Hematopoietic multipotent progenitor cell (in vitro differentiated cells): ENCODE measurements at places on chromosomes 5 and 9. TPM values are rescaled to one million over a fixed set of nuclear protein-coding genes. Genes with fewer than 3 reads are reported as not detected.
A peak's percentile ranks its signal among the peaks of the same experiment; 100 is the strongest.

GRCh38 chr5:143192191-143192900 is 211.1 kb downstream of the NR3C1 start:
- DNase-seq, result no peak

DNA sequence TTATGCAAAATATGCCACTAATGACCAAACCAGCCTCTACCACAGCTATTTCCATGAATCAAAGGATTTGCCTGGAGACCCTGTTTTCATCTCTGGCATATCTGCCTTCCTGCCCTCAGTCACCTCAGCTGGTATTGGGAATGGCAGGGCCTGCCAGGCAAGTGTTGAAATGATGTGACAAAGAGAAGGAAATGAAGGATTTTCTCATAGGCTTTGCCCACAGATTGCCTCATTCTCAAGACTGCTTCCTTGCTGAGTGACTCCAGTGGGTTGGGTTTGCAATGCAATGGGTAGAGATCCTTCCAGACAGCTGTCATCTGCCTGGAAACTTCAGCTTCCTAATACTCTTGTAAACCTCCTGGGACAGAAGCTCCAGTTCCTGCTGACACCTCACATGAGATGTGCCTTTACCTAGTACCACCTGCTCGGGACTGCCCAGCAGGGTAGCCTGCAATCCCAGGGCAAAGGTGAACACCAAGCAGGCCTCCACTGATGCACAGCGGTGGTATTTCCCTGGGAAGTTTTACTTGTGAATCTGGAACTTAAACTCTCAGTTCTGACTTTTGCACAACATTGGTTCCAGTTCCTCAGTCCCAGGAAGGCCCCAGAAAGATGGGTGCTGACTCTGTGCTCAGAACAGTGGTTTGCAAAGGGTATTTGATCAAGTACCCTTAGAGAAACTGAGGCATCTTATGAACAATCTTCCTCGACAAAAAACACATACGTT is 64.8 kb upstream of the SLC1A1 start:
- no peak for DNase-seq

GRCh38 chr5:155768332-155768731 is 558.6 kb upstream of the SGCD start:
- DNase-seq, result no peak

DNA sequence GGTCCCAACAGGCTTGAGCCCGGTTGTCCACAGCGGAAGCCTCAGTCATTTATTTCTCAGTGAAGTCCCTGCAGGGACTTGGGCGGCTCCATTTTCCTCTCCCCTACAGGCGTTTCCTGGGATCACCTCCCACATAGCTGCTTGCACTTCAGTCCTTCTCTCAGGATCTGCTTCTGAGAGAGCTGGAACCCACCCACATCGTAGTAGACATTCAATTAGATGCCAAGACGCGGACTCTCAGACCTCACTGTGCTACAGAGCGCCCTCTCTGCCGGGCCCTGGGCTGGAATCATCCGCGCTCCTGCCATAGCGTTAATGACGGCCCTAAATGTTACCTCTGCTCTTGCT is 54.0 kb upstream of the ROR2 start:
- DNase-seq, result no peak

DNA sequence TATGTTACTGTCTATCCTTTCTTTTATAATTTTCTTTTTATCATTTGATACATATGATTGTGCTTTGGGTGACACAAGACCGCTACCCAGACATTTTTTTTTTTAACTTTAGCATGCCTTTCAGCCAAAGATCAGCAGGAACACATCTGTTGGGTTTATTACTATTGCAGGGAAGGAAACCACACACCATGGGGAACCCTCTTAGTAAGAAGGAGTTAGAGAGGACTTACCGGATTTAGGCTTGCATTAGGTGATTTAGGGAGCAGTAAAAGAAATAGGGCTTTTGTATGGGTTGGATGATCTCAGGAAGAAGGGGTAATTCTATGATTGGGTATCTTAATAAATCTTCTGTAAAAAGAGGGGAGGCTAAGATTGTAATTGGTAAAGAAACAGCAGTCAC is 138.2 kb downstream of the SNX18 start:
- DNase-seq, result no peak

GRCh38 chr5:35089334-35090314 is 41.9 kb upstream of the AGXT2 start:
- peak; percentile 18 for DNase-seq

DNA sequence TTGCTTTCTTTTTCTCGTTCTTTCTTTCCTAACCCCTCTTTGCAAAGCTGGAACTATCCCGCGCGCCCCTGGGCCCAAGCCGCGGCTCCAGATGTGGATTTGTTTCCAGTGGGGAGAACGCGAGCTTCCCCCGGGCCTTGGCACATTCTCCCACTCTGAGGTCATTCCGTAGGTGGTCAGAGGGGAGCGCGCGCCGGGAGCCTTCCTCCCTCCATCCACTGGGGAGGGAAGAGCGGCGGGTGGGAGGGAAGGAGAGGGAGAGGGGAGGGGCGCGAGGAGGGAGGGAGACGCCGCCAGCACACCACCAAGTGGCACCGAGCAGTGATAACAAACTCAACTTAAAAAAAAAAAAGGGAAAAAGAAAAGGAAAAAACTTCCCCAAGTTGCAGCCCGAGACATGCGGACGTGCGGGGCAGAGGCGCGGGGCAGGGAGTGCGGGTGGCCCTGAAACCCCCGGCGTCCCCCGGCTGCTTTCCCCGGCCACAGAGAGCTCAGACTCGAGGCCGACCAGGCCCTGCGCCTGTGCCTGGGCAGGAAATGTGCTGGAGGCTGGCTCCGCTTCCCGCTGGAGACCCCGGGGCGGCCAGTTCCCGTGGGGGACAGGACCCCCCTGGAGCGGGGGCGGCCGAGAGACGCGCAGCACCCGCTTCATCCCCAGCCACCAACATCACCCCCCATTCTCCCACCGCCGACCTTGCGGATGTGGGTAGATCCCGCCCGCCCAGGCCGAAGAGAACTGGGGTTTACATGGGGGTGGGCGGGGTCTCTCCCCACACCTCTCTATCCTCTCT is 3.1 kb downstream of the IER5L start:
- no peak for DNase-seq

GRCh38 chr5:166938071-166938470 is 1353.4 kb upstream of the WWC1 start:
- DNase-seq, result no peak

GRCh38 chr9:35906923-35907699 is 1.1 kb downstream of the HRCT1 start:
- DNase-seq, result no peak

- DNase-seq, result no peak
Measured at GRCh38 chr5:148776780-148777179, 49.6 kb upstream of the ADRB2 start.

DNA sequence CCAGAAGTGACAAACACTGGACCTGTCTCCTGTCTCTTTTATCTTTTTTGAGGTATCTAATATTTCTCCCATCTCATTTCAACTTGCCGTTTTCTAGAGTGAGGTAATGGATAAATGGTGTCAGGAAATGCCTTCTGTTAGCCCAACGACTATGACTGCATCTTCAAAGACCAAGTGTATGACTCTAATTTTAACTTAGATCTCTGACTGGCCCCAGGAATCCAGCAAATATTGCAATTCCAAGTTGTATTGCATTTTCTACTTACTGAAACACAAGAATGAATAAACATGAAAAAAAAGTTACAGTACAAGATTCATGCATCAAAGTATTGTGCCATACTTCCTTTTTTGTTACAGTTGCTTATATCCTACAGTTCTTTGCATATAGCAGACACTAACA is 26.3 kb downstream of the SLC28A3 start:
- no peak for DNase-seq

DNA sequence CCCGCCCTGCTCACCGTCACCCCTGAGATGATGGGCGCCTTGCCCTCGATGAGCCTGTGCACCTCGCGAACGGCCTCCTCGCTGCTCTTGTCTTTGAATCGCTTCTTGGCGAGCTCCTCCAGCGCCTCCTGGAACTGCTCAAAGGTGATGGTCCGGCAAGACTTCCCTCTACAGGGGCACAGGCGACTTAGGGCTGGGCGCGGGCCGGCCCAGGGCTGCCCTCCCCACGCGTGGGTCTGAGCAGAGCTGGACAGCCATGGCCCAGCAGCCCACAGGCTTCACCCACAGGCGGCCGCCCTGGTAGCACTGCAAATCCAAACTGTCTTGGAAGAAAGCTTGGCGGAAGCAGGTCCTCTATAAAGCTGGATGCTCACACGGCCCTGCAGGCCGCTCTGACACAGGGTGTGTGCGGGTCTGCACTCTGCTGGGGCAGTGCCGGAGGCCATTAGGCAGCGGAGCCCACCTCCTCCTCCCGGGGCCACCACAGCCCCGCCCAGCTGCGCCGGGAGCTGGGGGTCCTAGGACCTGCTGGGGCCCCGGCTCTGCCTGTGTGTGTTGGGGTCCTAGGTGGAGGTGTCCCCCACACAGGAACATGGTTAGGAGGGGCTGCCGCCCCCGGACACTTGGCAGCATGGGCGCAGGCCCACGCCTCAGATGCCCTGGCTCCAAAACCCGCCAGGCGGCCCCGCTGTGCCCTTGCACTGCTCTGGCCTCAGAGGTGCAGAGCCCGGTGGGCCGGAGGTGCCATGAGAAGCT is 27.0 kb downstream of the TPPP start:
- DNase-seq, result no peak

GRCh38 chr5:32489791-32490562 is 45.4 kb upstream of the ZFR start:
- peak; percentile 69 for DNase-seq

- DNase-seq, result no peak
Measured at GRCh38 chr9:85225180-85225579, 516.6 kb downstream of the AGTPBP1 start.

- no peak for DNase-seq
Measured at GRCh38 chr5:157554179-157555036, 21.2 kb downstream of the ADAM19 start.

Gene NAIP
- total RNA-seq, result 9.7 TPM

Gene SPATA31C1
- total RNA-seq, result under 0.01 TPM

Gene EIF4EBP3
- total RNA-seq, result 8.3 TPM
